HCEC 1CT (cell line): ENCODE measurements at places on chromosomes 7 and 10.

GRCh38 chr7:129110258-129110981, 34.1 kb upstream of the TSPAN33 start:
- DNase-seq: no peak

- peak; percentile 16 for DNase-seq
These were observed 1.3 kb downstream of the FBXL15 start for GRCh38 chr10:102421757-102422512.

- DNase-seq: no peak
These were observed 287.0 kb downstream of the TCF7L2 start for GRCh38 chr10:113236998-113237397.

DNA sequence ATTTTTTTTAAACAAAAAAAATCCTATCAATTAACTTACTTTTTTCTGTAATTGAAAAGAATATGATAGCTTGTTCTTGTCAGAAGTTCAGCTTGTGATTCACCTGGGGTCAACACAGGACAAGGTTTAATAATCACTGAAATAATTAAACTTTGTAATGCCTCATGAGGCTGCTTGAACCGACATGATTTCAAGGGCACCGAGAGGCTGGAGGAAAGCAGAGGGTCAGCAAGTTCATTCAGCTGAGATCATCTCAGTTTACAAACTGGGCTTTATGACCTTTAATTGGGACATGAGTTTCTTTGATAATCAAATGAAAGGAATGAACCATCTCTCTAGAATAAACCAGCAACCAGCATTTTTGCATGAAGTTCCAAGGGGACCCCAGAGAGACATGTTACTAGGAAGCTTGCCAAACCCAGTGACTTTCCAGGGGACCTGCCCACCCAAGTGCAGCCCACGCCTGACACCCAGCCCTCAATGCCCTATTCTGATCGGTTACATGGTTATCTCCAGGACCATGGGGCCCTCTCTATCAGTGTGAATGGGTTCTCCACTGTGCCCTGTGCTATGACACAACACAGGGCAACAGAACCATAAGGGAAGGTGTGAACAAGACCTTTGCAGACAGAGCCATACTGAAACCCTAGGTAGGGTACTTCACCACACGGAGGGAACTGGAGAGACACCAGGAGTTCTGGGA, 7.8 kb upstream of the CYP3A4 start:
- DNase-seq: no peak

DNA sequence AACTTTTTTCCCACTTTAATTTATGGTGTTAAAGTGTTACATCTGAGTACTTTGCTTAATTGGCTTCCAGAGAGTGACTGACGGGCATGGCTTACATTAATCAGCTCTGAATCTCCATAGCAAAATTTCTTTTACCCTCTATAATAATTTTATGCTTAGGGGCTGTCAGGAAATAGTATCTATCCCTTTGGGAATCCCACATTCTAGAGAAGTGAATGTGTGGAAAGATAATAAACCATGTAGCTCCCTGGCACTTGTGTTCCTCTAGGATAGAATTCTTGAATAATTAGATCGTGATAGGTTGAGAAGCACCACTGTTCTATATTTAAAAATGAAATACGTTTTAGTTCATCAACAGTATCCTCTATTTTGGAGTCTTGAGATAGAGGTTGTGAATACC, 89.6 kb downstream of the DNAJB9 start:
- no peak for DNase-seq

- DNase-seq: peak; percentile 22
These were observed 61.1 kb upstream of the TMEM196 start for GRCh38 chr7:19834566-19834965.

DNA sequence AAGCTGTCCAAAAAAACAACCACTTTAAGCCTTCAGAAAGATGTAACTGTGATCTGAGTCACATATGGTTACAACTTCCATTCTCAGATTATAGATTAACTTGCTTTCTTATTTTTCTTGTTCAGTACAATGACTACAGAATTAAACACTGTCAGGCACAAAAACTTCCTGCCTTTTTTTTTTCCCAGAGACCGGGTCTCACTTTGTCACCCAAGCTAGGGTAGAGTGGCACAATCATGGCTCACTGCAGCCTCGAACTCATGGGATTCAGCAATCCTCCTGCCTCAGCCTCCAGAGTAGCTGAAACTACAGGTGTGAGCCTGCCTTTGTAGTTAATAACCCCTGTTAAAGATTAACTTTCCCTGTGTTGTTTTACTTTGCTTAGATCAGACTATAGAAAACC, 163.2 kb downstream of the AVL9 start:
- DNase-seq: no peak

GRCh38 chr7:39609113-39609934, 14.0 kb upstream of the RALA start:
- DNase-seq: peak; percentile 88

DNA sequence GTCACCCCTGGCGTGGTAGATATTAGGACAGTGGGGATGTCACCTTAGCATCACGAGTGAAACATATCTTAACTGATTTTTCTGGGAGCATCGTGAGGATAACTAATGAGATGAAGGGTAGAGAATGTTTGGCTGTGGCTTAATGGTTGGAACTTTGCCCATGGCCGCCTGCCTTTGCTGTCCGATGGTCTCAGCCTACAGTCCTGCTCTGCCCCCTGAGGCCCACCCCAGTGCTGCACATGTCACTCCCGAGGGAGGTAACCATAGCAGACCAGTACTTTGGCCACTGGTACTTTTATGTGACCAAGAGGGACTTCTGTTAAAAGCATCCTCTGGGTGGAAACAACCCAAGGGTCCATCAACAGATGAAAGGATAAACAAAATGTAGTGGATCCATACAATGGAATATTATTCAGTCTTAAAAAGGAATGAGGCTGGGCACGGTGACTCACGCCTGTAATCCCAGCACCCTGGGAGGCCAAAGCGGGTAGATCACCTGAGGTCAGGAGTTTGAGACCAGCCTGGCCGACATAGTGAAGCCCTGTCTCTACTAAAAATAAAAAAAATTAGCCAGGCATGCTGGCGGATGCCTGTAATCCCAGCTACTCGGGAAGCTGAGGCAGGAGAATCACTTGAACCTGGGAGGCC, 58.4 kb downstream of the TACR2 start:
- DNase-seq: no peak

- DNase-seq: no peak
These were observed 44.9 kb upstream of the SHH start for GRCh38 chr7:155857141-155857540.

DNA sequence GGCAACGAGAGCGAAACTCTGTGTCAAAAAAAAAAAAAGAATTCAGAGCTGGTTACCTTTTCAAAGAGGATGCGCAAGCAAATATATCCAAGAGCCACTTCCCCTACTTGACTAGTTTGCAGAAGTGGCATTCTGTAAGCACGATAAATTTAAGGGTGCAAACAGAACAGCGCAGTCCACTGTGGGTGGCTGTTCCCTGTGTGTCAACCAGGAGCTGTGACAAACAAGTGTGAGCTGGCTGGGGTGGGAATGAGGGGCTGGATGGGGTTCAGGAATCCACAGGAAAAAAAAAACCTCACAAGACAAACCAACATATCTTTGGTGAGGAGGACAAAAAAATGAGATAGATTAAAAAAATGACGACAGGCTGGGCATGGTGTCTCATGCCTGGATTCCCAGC, 15.9 kb downstream of the GUSB start:
- no peak for DNase-seq

DNA sequence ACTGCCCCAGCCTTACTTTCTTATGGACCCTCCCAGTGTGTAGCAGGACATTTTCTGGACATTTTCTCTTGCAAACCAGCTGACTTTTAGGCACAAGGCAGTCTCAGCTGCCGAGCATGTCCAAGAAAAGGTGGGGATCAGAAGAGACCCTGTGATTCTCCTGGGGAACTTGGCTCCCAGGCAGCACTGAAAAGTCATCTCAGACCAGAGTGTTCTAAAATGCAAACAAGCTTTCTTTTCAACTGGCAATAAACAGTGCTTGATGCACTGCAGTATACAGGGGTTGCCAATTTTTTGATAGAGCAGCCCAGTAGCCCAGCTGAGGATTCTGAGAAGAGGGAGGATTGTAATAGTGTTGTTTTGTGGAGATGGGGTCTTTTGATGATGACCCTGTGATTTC, 168.0 kb upstream of the PHYHIPL start:
- no peak for DNase-seq

DNA sequence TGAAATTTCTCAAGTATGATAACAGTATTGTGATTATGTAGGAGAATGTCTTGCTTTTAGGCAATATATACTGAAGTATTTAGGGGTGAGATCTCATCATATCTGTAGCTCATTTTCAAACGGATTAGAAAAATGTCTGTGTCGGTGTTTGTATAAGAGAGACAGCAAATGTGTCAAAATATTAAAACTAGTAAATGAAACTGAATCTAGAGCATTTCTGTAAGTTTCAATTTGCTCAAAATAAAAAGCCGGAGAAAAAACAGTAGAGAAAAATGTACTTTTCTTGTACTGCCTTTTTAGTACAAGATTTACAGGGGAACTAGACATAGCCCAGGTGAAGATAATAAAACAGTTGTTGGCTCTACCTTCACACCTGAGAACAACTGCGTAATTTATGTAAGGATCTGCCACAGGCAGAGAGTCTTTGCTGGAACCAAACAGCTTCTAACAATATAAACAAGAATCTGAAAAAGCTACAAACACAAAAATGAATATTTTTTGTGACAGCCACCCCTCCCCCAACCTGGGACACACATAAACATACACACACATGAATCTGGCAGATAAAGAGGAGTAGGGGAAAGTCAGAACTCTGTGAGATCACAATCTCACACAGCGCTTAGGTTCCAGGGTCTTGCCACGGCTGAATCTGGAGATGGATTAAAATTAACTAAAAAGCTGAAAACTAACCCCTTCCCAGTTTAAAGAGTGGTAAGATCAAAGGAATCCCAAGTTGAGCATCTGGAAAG, 153.3 kb downstream of the AVL9 start:
- DNase-seq: no peak

DNA sequence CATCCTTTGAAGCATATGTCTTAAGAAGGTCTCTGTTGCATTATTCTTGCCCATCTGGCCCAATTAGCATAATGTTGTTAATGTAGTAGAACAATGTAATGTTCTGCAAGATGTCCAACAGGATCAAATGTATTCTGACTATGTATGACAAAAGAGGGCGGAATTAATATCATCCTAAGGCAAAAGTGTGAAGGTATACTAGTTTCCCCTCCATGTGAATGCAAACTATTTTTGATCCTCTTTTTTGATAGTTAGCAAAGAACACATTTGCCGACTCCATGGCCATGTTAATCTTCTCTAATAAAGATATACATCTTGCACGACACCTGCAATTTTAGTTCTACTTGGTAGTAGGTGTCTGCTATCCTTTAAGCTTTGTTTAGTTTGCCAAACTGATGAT, 157.6 kb downstream of the ATRNL1 start:
- no peak for DNase-seq

- no peak for DNase-seq
These were observed 20.2 kb upstream of the FHIP2A start for GRCh38 chr10:114801411-114801813.
